ENCODE measurements at places on chromosomes 4 and X.

DNA sequence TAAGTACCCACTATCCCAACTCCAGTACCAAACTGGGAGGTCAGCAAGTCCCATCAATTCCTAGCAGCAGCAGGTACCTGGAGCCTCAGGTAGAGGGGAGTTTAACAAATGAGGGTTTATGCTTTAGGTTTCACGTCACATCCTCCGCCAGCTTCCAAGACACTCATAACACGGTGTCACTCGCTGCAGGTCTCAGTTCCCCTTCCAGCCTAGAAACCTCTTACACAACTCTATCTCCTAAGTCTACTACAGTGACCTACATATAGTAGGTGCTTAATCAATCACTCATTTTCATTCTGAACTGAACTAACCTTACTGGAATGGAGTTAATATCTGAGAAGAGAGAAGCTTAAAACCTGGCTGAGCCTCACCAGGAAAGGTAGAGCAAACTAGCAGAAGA lies 96.0 kb downstream of the EFHC2 start:
- DNase-seq: no peak

DNA sequence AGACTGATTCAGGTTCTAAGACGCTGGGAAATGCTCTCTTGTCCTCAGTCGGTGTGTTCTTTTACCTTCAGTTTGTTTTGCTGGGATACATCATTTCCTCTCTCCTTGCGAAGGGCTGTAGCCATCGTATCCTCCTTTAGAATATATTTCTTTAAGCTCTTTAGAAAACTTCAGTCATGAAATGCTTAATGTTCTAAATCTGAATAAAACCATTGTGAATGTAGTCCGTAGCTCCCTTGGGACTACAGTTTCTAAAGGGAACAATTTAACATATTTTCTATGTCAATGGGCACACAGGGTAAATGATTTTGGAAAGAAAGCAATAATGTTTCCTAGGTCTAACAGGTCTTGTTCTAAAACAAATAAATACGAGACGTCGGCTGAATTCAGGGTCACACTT lies 40.6 kb downstream of the STOX2 start:
- no peak for DNase-seq

DNA sequence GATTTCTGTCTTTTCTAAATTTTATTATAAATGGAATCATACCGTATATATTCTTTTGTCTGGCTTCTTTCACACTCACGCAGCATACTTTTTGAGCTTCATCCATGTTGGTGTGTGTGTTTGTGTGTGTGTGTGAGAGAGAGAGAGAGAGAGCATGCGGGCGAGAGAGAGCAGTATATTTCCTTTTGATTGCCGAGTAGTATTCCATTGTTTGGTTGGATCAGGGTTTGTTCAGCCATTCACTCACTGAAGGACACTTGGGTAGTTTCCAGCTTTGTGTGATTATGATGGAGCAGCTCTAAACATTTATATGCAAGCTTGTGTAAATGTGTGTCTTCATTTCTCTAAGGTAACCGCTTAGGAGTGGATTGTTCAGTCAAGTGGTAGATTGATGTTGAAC lies 3.1 kb upstream of the L1CAM start:
- no peak for DNase-seq

DNA sequence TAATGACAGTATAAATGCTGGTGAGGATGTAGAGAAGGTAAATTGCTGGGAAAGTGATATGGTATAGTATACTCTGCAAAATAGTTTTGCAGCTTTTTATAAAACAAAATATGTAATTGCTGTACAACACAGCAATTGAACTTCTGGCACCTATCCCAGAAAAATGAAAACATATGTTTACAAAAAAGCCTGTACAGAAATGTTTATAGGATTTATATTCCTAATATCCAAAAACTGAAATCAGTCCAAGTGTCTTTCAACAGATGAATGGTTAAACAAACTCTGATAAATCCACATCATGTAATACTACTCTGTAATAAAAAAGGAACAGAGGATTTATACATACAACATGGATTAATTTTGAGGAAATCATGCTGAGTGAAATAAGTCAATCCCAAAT lies 198.4 kb upstream of the ACTRT1 start:
- no peak for DNase-seq

DNA sequence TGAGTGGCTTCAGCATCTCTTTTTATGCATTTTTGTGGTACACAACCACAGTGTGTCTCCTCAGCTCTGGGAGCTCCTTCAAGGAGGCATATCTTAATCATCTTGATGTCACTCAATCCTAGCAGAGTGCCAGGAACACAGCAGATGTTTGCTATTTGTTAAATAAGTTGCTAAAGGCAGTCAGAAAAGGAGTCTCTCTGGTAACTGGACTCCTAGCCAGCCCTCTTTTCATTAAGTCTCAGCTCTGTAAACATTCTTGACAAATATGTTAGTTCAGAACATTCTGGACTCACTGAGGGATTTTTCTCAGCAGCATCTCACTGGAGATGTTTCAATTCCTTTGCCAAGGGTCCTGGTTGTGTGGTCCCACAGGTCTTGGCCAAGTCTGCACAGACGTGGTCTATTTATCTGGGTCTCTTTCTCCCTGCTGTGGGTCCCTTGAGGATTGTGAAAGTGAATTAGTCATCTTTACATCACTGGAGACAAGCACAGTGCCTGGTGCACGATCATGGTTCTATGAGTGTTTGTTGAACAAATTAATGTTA lies 20.3 kb upstream of the FAM9C start:
- no peak for DNase-seq

GRCh38 chr4:40515037-40515397 lies 114.6 kb downstream of the RBM47 start:
- DNase-seq: no peak

Measured in esophagus squamous epithelium (tissue), 5 donors.